ENCODE measurements at places on chromosomes 2 and 18.

GRCh38 chr2:120476141-120476540 is 130.2 kb downstream of the INHBB start:
- DNase-seq, result no peak

GRCh38 chr18:9104244-9104901 is 1.9 kb downstream of the NDUFV2 start:
- no peak for DNase-seq

DNA sequence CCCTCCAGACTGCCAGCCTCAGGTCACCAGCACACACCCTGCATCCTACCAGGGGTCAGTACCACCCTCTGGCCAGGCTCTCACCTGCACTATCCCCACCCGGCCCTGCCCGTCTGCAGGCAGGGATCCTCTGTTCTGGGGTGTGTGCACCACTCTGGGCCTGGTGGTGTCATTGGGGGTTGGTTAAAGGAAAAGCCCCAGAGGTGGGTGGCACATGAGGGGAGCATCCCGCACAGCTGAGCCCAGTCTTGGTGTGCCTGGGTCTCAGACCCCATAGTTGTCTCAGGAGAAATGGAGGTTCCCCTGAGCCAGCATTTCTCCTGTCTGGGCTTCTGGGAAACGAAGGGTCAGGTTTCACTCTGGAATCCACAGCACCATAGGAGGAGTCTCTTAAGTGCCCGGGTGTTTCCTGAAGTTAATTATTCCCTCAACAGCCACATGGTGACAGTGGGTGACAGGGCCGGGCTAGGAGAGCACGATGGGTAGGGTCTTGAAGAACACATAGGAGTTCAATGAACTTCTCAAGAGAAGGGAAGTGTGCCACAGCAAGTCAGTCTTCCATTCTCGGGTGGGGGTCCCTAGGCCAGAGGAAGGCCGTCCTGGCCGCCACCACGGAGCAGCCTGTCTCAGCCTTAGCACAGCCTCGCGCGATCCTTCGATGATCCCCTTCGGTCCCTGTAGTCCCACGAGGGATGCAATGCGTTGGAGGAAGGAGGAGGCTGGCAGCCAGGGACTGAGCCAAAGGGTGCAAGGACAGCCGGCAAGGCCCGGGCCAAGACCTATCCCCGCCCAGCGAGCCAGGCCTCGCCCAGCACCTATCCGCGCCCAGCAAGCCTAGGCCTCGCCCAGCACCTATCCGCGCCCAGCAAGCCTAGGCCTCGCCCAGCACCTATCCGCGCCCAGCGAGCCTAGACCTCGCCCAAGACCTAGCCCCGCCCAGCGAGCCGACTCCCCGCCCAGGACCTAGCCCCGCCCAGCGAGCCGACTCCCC is 1.1 kb upstream of the FARP2 start:
- DNase-seq, result peak; percentile 39

DNA sequence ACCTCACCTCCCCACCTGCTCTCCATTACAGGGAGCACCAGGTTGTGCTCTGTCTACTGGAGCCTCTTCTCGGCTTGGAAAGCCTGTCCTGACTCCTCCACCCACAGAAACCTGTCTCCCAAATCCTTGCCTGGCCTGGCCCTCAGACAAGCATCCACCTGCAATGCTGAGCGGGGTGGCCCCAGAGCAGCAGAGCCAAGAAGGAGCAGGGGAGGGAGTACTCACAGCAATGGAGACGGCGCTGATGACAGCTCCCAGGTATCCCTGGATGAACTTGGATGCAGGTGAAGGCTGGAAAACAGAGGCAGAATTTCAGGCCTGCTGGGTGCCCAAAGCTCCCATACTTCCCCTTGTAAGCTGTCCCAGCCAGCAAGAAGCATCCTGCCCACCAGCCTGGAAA is 72.8 kb downstream of the SFXN5 start:
- DNase-seq, result no peak

DNA sequence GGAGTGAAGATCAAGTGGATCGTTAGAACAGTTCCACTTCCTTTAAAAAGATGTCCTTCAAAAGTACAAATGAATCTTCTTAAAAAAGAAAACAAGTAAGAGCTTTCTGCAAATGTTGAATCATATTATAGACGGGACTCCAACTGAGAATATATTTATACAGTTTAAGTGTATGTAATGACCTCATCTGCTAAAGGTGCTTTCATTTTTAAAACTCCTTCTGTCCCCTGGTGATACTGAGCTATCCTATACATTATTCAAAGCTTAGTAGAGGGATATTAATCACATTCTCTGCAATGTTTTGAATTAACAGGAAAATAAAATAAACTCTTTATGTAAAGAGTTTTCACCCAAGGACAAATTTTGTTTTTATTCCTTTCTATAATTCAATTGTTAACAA is 420.7 kb upstream of the SLC8A1 start:
- no peak for DNase-seq

DNA sequence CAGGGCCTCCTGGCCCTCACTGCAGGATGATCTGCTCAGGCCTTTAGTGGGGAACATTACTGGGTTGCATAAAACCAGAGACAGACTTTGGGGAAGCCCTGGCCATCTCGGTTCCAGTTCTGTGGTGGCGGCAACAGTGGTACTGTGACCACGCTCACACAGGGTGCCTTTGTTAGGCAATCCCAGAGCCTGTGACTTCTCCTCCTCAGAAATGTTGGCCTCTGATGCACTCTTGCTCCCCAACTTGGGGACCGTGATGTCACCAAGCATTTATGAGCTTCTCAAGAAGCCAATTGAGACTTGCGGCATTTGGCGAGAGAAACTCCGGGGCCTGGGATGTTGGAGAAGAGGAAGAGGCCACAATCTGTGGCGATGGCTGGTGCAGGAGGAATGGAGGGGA is 80.9 kb upstream of the PKDCC start:
- no peak for DNase-seq

GRCh38 chr2:120771111-120771780 is 35.6 kb downstream of the GLI2 start:
- no peak for DNase-seq

- DNase-seq, result no peak
These were observed 259.2 kb downstream of the ASXL3 start for GRCh38 chr18:33837191-33837590.

DNA sequence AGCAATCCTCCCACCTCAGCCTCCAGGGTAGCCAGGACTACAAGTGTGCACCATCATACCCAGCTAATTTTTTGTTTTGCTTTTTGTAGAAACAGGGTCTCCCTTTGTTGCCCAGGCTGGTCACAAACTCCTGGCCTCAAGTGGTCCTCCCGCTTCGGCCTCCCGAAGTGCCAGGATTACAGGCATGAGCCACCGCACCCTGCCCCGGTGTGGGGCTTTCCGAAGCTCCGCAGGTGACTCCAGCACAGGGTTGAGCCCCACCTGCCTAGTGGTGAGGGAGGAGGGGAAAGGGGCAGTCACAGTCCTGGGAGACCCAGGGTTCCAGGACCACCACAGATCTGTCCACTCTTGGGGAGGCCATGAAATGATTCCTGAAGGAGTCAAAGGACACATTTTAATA is 5.2 kb downstream of the PRLH start:
- DNase-seq, result no peak

GRCh38 chr18:69734536-69734935 is 213.1 kb downstream of the CD226 start:
- no peak for DNase-seq
